Testis (tissue), 5 donors: ENCODE measurements at places on chromosomes 7 and 10. TPM values are rescaled to one million over a fixed set of nuclear protein-coding genes. Genes with fewer than 3 reads are reported as not detected.

- peak; percentile 83 for DNase-seq
These were observed 6.7 kb downstream of the KCNH2 start for GRCh38 chr7:150971242-150972022.

GRCh38 chr7:150755473-150756099 lies 18.4 kb downstream of the GIMAP5 start:
- DNase-seq, result no peak

- no peak for DNase-seq
These were observed 32.8 kb upstream of the NUB1 start for GRCh38 chr7:151308791-151309190.

- DNase-seq, result no peak
These were observed 211.1 kb upstream of the IGFBP3 start for GRCh38 chr7:46131916-46132795.

DNA sequence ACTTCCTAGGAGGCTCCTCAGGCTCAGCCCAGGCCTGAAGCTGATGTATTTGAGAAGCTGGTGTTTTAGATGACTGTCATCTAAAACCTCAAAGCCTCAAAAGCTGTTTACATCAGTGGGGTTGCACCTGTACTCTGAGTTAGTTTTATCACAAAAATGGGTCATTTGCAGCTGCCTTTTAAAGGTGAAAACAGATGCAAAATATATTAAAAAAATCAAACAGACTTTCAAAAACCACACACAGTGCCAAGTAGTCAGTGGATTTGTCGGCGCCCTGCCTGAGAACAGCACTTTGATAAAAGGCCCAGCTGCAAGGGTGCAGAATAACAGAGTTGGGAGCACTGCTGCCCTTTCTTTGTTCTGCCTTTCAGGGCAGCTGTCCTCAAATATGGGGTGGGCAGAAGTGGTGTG lies 103.0 kb downstream of the VOPP1 start:
- no peak for DNase-seq

DNA sequence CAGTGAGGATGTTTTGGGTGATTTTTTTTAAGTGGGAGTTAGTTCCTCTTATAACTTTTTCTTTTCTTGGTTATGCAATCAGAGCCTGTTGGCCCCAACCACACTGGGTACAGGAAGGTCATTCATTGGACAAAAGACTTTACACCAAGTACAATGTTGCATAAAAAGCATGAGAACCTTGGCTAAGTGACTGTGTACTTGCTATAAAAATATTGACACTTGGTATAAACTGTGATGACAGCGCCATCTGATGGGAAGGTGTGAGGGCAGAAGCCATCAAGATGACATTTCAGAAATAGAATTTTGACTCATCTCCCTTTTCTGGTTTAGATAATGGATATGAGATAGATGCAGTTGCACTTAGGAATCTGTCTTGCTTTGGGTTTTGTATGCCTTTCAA lies 126.4 kb upstream of the CCDC6 start:
- peak; percentile 73 for DNase-seq

DNA sequence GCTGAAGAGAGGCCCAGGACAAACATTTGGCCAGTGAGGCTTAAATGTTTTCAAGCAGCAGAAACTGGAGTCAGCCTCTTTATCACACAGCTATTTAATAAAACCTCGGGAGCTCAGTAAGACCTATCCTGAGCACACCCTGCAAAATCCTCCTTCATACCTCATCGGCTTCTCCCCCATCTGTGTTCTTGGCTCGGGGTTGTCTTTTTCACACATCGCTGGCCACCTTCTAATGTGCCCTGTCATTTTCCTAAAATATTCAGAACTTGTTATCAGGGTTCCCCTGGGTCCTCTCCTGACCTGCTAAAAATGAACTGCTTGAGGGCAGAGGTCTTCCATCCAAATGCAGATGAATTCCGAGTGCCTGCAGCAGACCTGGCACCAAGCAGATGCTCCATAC lies 310.3 kb upstream of the AKR1E2 start:
- no peak for DNase-seq

- no peak for DNase-seq
These were observed 52.6 kb downstream of the TBATA start for GRCh38 chr10:70732569-70732968.

DNA sequence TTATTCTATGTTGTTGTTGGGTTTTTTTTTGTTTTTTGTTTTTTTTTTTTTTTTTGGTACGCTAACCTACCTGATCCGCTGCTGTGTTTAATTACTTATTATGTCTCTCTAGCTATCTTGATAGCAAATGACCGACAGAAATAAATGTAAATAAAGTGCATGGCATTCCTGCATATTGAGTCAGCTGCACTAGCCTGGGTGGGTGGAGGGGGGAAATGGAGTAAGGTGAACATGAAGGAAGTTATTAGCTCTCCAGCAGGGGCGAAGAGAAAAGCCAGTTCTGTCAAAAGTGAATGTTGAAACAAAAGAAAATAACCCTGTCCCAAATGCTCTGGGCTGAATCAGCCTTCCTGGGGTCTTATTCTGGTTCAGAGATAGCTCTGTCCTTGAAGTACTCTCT lies 210.7 kb upstream of the MDFIC start:
- no peak for DNase-seq

- DNase-seq, result no peak
These were observed 126.1 kb upstream of the TMEM196 start for GRCh38 chr7:19899529-19899928.

The SRRM3 gene
- total RNA-seq, result 7.8 TPM

The LIPM gene
- not detected for total RNA-seq
